T-cell (primary cell): ENCODE measurements at places on chromosomes 2 and 18. TPM values are rescaled to one million over a fixed set of nuclear protein-coding genes. Genes with fewer than 3 reads are reported as not detected.

Gene LRRC30
- not detected for total RNA-seq

Gene TMEM163
- total RNA-seq, result 0.19 TPM

Gene KYNU
- 1.8 TPM for total RNA-seq

Gene PDIA6
- total RNA-seq, result 53.3 TPM

Gene PPP1R1C
- total RNA-seq, result not detected

Gene GALNT5
- 0.10 TPM for total RNA-seq

Gene ST8SIA5
- not detected for total RNA-seq

Gene VIL1
- 0.67 TPM for total RNA-seq

Gene UGT1A4
- total RNA-seq, result not detected

Gene COL6A3
- 2.9 TPM for total RNA-seq

Gene PARD6G
- 0.96 TPM for total RNA-seq

Gene POTEI
- total RNA-seq, result not detected

Gene GALNT14
- 0.29 TPM for total RNA-seq

Gene G6PC2
- not detected for total RNA-seq

Gene SLC35F5
- 22.2 TPM for total RNA-seq

Gene CD207
- total RNA-seq, result not detected

Gene ADAM23
- 9.3 TPM for total RNA-seq

Gene ABHD3
- 39.1 TPM for total RNA-seq

Gene GNAL
- 0.75 TPM for total RNA-seq

Gene HAAO
- not detected for total RNA-seq

Gene XIRP2
- total RNA-seq, result not detected

Gene MBD1
- 136 TPM for total RNA-seq

Gene MOCOS
- total RNA-seq, result 0.16 TPM

Gene CDK5R2
- total RNA-seq, result not detected

Gene ADD2
- 7.9 TPM for total RNA-seq

Gene PAX8
- 1.5 TPM for total RNA-seq

Gene GCG
- total RNA-seq, result not detected

Gene MPP4
- not detected for total RNA-seq

Gene POU3F3
- total RNA-seq, result not detected

Gene UPP2
- total RNA-seq, result not detected

Gene MRPL33
- 39.4 TPM for total RNA-seq

Gene NOSTRIN
- 0.38 TPM for total RNA-seq

Gene EDAR
- 7.3 TPM for total RNA-seq

Gene LAMA1
- not detected for total RNA-seq

Gene PDE11A
- not detected for total RNA-seq

Gene IL18RAP
- 9.9 TPM for total RNA-seq

Gene ARHGEF4
- total RNA-seq, result 4.4 TPM

Gene NFATC1
- 69.2 TPM for total RNA-seq

Gene TEKT4
- not detected for total RNA-seq

Gene NEUROD1
- total RNA-seq, result not detected

Gene GAREM2
- 9.1 TPM for total RNA-seq

Gene AGXT
- 0.88 TPM for total RNA-seq

Gene LRATD1
- total RNA-seq, result not detected

Gene CAPN13
- total RNA-seq, result not detected

Gene STPG4
- not detected for total RNA-seq

Gene COL4A3
- total RNA-seq, result 0.35 TPM

Gene IKZF2
- total RNA-seq, result 23.4 TPM

Gene SCYGR4
- total RNA-seq, result not detected

Gene TUBA3E
- total RNA-seq, result not detected

Gene UNC50
- 25.1 TPM for total RNA-seq

Gene UGT1A8
- total RNA-seq, result not detected
